ENCODE measurements at places on chromosomes 2 and 18.

GRCh38 chr18:58087928-58088690 is 44.1 kb downstream of the NEDD4L start:
- DNase-seq = no peak

DNA sequence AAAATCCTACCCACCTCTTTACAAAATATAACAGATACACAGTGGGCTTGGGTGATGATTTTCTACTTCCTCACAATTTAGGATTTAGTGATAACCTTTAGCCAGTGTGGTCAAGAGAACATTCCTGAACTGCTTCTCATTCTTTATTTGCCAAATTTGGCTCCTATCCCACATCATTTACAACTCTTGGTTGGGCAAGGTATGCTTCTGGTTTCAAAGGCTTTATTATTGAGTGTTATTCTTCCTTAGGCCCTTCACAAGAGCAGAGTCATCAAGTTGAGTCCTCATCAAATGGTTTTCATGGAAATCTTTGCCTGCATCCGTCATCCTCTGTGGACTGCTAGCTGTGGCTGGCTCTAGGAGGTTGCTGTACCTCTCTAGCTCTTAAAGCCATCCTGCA is 472.0 kb upstream of the ETAA1 start:
- DNase-seq = no peak

- no peak for DNase-seq
Observed at GRCh38 chr2:88671786-88672427, 19.6 kb upstream of the RPIA start.

DNA sequence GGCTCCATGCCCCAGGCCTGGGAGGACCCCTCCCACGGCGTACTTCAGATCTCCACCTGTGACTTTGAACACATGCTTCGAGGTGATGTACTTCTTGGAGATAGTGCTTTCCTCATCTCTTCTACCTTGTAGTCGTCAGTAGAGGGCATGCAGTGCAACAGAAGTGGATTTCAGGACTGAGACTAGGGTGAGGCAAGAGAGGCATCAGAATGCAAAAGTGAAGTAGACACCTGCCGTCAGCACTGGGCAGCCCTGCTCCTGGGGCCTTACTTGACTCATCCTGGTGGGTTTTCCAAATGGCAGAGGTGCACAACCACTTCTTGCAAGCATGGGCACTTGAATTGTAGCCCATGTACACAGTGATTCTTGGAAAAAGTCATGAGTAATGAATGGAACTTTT is 258.8 kb downstream of the NEDD4L start:
- DNase-seq = no peak

DNA sequence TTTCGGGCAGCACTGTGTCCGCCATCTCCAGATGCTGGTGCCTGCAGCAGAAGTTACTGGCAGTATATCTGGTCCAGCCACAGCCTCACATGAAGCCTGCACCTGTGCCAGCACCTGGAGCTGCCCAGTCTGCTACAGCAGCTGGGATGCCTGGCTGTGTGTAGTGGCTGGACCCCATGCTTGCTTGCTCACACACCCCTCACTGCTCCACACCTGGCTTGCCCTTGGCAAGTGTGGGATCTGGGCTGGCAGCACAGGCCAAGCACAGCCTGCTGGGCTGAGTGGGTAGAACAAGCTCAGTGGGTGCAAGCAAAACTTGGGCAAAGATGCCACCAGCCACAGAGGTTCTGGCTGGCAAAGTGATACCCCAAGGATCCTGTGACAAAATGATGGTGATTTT is 209.4 kb upstream of the RASGRP3 start:
- DNase-seq = no peak

- DNase-seq = no peak
Observed at GRCh38 chr2:184534986-184535385, 63.3 kb upstream of the ZNF804A start.

- no peak for DNase-seq
Observed at GRCh38 chr2:235508371-235509160, 14.7 kb downstream of the AGAP1 start.

DNA sequence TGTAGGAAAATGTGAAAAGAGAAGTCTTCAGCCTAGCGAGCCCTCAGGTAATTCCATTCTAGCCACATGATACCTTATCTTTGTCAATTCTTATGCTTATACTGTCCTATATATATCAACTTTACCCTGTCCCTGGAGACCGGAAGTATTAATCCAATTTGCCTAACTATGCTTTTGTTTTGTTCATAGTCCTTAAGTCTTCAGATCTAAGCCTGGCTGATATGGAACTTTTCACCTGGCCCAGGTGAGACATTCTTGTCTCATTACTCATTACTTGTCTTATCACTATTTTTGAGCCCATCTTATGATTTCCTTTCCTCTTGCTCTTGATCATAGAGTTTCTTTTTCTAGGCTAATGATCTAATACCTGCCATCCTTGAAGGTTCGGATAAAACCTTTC is 194.1 kb upstream of the FANCL start:
- no peak for DNase-seq

- peak; percentile 75 for DNase-seq
Observed at GRCh38 chr18:63969942-63970808, at the start of gene SERPINB8. Gene SERPINB8, plus strand, starts transcription at chr18:63970081. Its CDS starts 8,228 bp downstream, at chr18:63978309.

- DNase-seq = no peak
Observed at GRCh38 chr2:153408710-153409385, 69.7 kb downstream of the RPRM start.

DNA sequence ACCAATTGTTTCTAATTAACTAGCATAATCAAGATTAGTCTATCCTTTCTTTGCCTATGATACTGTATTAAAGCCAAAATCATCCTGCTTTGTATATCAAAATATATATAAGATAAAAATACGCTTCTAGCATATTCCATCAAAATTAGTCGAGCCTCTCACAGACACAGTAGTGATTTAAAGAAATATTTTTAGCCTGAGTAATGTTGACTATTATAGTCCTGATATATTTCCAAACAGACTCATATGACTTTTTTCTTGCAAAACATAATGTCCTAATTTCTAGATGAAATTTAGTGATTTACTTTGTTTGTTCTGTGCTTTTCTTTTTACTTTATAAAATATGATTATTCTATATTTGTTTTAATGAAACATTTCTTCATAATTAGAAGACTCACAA is 30.9 kb downstream of the FAP start:
- DNase-seq = no peak

GRCh38 chr2:157733263-157733662 is 104.6 kb upstream of the ACVR1C start:
- DNase-seq = no peak

- DNase-seq = no peak
Observed at GRCh38 chr2:223956300-223956699, 963 bp upstream of the MRPL44 start.

DNA sequence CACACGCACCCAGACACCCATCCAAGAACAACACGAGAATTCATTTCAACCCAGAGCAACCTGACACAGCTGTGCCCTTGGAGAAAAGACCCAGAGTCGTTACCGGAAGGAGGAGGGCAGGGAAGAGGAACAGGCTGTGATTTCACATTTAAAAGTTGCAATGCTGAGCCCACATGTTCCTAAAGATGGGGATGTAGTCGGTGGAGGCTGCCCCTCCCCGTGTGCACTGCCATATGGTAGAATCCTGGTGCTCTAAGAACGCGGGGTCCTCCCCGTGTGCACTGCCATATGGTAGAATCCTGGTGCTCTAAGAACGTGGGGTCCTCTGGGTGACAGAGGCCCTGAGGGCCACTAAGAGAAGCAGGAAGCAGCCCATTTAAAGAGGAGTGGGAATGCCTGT is 10.9 kb downstream of the MTERF4 start:
- no peak for DNase-seq

- DNase-seq = no peak
Observed at GRCh38 chr2:24492421-24493279, 1.6 kb downstream of the NCOA1 start.

GRCh38 chr18:12283256-12283655 is 24.8 kb upstream of the TUBB6 start:
- no peak for DNase-seq

GRCh38 chr2:36356990-36357846 is 1.6 kb downstream of the CRIM1 start:
- no peak for DNase-seq

DNA sequence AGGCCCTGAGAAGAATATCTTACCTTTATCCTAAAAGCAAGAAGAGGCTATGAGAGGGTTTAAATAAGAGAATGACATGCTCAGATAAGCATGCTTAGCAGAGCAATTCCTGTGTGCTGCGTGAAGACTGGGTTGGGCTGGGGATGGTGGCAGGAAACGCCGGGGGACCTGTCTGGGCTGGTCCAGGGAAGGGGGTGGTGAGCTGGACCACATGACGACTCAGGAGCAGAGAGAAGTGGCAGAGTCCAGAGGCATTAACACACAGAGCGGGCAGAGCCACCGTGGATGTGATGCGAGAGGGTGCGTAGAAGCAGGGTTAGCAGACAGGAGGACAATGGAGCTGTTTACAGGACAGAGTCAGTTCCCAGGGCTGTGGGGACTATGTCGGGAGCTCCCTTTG is 84.5 kb downstream of the ZBTB7C start:
- no peak for DNase-seq

Data from stimulated activated CD4-positive, alpha-beta T cell treated with anti-CD3 and anti-CD28 coated beads, Interleukin-2, amount 100 ng/mL, for 4 hours (primary cell).